RWPE1 (cell line): ENCODE measurements at places on chromosomes 3 and 15.
A peak's percentile ranks its signal among the peaks of the same experiment; 100 is the strongest.

DNA sequence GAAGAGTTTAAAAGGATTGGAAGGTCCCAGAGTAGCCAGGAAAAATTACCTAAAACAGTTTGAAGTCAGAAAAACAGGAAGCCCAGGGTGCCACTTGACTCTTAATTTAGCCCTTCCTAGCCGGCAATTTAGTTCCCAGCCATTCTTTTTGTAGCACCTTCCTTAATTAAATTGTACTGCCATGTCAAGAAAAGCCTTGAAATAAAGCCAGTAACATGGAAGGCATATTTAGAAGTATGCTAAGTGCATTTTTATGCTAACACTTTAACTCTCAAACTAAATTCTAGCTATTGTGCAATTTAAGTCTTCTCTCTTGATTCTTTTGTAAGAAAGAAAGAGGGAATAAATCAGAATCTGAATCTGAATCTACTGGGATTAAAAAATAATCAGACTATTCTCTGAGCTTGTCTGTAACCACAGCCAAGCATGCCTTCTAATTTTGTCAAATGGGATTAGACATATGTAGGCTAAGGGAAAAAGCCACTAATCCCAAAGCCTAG lies 43.2 kb downstream of the MAP3K13 start:
- no peak for DNase-seq

- DNase-seq = no peak
Observed at GRCh38 chr3:59605318-59605717, 555.5 kb upstream of the CFAP20DC start.

GRCh38 chr3:78281381-78281780 lies 1241.5 kb downstream of the ROBO2 start:
- no peak for DNase-seq

- DNase-seq = no peak
Observed at GRCh38 chr3:48186631-48187300, 1.5 kb downstream of the CDC25A start.

- DNase-seq = no peak
Observed at GRCh38 chr15:66498501-66499386, 1.2 kb upstream of the SNAPC5 start.

- DNase-seq = no peak
Observed at GRCh38 chr3:69178838-69179739, 56.7 kb upstream of the LMOD3 start.

DNA sequence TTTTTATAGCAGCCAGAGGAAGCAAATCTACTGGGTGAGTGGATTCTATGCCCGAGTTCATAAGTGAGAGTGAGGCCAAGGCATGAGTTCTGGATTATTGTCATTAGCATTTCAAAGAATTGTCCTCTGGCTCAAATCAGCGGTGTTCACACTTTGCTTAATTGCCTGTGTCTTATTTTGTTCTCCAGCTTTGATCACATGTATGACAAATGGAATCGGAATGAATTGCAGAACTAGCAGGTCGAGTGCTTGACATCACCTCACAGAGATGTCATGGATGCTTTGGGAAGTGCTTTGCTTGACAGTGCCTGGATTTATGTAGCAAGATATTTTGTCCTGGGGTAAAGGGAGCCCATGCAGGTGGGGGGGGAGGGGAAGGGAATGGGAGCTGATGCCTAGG lies 68.0 kb downstream of the SH3GL3 start:
- peak; percentile 12 for DNase-seq

DNA sequence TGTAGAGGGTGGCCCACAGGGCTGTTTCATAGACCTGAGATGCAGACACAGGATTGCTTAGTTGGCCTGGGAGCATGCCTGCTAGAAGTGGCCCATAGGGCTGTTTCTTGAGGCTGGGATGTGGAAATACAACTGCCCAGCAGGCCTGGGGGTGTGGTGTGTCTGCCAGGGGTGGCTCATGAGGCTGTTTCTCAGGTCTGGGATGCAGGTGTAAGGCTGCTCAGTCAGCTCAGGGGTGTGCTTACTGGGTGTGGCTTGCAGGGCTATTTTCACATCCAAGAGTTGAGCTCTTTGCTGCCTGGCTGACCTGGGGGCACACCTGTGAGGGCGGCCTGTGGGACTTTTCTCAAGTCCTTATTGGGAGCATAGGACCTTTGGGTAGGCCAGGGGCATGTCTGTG lies 131.3 kb downstream of the DOCK3 start:
- DNase-seq = no peak

DNA sequence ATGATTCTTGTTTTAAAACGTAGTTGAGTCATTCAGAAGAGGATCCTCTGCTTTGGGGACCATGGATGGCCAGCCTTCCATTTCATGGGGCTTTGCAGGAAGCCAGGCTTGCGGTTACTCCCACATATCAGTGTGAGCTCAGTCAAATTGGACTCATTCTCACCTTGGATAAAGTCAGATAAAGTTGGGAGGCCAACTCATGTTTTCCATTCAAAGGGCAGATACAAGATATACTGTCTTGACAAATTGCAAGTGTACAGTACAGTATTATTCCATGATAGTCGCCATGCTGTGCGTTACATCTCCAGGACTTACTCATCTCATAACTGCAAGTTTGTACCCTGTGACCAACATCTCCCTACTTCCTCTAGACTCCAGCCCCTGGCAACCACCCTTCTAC lies 25.5 kb upstream of the B3GNT5 start:
- no peak for DNase-seq
